ENCODE measurements at places on chromosomes 3 and 15.

- DNase-seq: no peak
Measured at GRCh38 chr3:165254812-165255211, 58.6 kb upstream of the SLITRK3 start.

DNA sequence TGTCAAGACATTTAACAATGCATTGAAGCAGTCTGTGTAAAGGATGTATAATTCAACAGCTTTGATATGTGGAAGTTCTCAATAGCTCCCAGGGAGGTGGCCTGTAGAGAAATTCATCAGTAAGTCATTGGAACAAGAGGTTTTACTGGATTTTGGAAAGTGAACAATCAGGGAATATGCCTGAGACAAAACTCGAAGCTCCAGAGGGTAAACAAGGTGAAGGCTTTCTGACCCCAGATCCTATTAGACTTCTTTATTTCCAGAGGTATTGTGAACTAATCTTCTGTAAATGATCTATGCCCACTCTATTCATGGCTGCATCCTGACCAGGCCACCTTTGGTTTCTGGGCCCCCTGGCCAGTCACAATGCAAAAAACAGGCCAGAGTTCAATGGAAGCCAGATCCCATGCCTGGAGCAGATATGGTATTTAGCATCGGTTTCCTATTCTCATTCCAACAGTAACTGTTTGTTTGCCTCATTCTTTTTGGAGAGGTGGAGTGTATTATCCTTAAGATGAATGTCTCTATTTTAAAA is 177.3 kb downstream of the SATB1 start:
- no peak for DNase-seq

DNA sequence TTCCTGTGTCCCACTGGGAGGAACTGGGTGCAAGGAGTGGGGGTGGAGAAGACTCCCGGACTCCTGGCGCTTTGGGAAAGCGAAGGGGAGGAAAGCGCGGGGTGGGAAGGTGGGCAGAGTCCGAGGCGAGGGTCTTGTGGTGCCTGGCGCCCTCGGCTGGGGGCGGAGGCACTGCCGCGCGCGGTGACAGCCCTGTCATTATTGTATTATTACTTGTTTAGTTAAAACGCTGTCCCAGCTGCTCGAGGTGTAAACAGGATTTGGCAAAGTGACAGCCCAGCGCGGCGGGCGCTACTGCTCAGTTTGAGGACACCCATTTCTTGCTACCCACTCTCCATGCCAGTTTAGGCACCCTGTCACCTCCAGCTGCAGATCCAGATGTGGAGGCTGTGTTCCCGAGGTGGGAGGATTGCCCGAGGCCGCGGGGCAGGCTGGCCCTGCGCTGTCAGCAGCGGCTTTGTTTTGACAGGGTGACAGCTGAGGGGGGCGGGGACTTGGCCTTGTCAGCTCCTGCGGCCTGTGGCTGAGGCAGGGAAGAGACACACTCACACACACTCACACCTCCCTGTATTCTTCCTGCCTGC is 1.0 kb downstream of the KAT2B start:
- peak; percentile 94 for DNase-seq

DNA sequence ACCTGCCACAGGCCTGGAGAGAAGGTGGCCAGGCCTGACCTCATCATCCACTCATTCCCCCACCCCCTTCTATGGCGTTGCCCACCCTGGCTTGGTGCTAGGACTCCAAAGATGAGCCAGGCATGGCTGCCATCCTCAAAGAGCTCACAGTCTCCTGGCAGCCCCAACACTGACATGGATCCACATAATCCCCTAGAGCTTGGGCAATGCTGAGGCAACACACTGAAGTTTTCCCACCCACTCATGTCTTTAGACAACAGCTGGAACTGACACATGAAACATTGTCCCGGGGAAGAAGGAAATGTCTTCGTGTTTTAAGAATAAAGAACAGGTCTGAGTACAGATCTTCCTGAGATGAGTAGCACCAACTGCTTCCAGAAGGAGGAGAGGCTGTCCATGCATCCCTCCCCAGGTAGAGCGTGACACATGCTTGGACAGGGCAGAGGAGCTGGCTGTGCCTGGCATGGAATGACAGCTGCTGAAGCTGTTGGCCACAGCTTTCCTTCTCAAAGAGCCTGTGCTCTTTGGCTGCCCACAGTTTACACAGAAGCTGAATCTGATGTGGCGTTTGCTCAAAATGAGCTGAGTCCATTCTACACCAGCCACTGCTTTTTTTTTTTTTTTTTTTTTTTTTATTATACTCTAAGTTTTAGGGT is 70.1 kb downstream of the HOMER2 start:
- no peak for DNase-seq

GRCh38 chr3:13860001-13860400 is 19.9 kb downstream of the WNT7A start:
- DNase-seq: no peak

DNA sequence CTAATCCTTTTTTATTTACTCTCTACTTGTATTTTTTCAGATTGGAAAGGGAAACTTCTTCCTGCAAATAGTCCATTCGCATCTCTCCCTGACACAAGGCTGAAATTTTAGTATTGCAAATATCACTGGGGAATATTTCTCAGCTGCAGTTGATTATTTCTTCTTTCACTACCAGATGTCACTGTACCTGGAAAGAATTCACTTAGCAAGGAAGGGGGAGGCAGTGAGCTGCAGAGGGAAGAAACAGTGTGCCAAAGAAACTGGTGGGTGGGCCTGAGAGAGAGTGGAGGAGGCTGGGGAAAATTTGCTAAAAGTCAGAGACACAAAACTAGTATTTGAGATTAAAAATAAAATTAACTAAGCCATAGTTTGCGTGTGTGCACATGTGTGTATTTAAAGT is 142.3 kb upstream of the STT3B start:
- DNase-seq: no peak

Measured in mucosa of descending colon (tissue), 3 donors.